ENCODE measurements at places on chromosomes 7 and 10.

DNA sequence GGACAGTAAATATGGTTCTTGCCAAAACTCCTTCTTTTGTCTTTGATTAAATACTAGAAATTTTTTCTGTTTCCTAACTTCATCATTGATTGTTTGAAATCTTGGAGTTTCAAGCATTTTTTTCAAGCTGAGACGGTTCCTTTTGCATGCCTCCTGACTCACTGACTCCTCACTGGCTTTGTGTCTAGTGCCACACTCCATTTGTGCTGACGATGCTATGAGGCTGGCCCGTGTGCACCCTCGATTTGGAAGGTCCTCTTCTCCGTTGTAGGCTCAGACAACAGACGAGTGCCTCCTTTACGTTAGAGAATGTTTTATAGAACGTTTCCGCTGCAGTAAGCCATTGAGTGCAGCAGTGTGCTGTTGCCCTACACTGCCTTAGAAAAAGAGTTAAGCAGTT is 10.8 kb upstream of the CSGALNACT2 start:
- no peaks in the 10 kb centered on the region for H3K36me3 ChIP-seq
- H3K4me3 ChIP-seq = no peak overlapping the region
- no peaks in the 10 kb centered on the region for H3K27me3 ChIP-seq
- no peak overlapping the region for H3K27ac ChIP-seq
- no peak for DNase-seq
- H3K4me1 ChIP-seq = no peaks in the 10 kb centered on the region

- no peaks in the 10 kb centered on the region for H3K27me3 ChIP-seq
- H3K4me1 ChIP-seq = no peaks in the 10 kb centered on the region
- H3K36me3 ChIP-seq = no peaks in the 10 kb centered on the region
- H3K27ac ChIP-seq = no peak overlapping the region
Observed at GRCh38 chr7:138514044-138514443, 54.0 kb downstream of the TRIM24 start.

DNA sequence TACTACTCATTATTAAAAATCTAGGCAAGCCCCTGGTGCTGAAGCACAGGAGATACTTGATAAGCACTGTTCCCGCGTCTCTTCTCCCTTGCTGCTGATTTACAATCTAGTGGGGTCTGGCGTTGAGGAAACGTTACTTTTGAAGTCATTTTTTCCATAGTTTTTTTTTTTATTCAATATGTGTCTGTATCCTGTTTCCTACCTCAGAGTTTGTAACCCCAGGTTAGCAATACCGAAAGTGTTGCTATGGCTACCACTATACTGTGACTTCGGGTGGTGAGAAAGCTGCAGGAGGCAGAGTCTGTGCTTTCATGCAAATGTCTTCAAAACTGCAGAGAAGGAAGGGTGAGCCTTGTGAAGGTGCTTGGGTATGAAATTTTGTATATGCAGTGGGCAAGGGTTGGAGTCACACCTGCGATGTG is 458.8 kb upstream of the GHITM start:
- H3K4me3 ChIP-seq = no peak overlapping the region
- H3K27ac ChIP-seq = no peak overlapping the region
- H3K36me3 ChIP-seq = no peaks in the 10 kb centered on the region
- no peak for DNase-seq

DNA sequence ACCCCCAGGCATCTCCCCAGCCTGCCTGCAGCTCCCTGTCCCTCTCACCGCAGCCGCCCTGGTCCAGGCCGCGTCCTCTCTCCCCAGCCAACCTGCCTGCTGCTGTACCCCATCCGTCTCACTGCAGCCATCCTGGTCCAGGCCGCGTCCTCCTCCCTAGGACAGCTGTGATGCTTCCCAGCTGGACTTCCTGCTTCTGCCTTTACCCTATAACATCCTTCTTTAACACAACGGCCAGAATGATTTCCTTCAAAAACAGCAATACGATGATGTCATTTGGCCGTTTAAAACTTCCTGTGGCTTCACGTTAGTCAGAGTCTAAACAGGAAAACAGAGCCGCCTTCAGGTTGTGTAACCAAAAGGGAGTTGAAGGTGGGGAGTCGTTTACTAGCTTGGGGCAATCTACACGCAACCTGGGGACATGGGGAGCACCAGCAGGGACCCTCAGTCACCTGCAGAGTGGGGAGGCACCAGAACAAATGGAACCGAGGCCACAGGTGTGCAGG is 32.2 kb upstream of the ZFAND2A start:
- H3K27ac ChIP-seq = no peak overlapping the region
- H3K4me1 ChIP-seq = no peaks in the 10 kb centered on the region
- H3K4me3 ChIP-seq = no peak overlapping the region
- DNase-seq = no peak

DNA sequence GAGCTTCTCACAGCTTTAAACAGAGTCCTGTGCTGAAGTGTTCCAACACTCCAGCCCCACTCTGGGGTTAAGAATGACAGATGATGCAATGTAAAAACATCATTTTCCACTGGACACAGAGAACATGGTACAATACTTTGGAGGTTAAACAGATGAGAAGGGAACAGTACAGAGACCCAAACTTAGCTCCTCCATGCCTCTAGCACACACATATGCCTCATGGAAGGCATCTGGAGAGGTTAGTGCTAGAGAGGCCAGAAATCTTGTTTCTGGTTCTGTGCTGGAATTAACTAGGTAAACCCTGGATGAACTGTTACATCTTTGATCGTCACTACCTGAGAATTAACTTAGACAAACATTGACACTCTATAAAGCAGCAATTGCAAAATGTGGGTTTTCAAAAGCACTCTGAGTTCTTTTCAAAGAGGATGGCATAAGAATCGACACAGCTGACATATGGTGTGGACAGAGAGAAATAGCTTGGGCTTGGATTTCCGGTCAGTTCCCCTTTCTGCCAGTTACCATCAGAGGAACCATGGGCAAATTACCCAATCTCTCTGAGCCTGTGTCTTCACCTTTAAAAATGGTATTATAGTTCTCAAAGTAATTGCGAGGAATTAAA is 81.9 kb downstream of the KCNMA1 start:
- H3K4me3 ChIP-seq = no peak overlapping the region
- peak overlapping the region; percentile 87 for H3K27ac ChIP-seq
- no peaks in the 10 kb centered on the region for H3K36me3 ChIP-seq
- no peaks in the 10 kb centered on the region for H3K27me3 ChIP-seq

GRCh38 chr10:10685566-10685965 is 332.1 kb upstream of the CELF2 start:
- H3K36me3 ChIP-seq = no peaks in the 10 kb centered on the region
- no peaks in the 10 kb centered on the region for H3K4me1 ChIP-seq
- H3K27me3 ChIP-seq = no peaks in the 10 kb centered on the region
- DNase-seq = no peak

DNA sequence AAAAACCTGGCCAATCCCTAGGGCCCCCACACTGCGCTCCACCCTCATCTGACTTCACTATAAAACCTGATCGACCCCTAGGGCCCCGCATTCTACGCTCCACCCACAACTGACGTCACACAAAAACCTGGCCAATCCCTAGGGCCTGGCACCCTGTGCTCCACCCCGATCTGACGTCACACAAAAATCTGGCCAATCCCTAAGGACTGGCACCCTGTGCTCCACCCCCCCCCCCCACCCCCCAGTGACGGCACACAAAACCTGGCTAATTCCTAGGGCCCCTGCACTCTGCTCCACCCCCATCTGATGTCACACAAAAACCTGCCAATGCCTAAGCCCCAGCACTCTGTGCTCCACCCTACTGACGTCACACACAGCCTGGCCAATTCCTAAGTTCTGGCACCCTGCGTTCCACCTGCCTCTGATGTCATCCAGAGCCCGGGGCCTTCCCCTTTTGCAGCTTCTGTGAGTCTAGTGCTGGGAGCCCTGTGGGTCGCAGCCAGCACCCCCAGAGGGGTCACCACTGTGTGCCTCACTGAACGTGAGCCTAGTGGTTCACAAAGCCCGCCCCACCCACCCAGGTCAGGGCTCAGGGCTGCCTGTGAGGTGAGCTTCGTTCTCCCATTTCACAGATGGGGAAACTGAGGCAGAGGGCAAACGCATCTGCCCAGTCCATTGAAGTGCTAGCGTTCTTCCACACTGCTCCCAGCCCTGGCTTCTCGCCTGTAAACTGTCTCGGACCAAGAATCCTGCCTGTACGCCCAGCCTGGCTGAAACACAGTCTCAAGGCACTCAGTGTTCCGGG is 40.6 kb downstream of the MICALL2 start:
- H3K4me3 ChIP-seq = no peak overlapping the region
- peaks cover 5% of the 10 kb centered on the region for H3K4me1 ChIP-seq
- no peaks in the 10 kb centered on the region for H3K36me3 ChIP-seq

DNA sequence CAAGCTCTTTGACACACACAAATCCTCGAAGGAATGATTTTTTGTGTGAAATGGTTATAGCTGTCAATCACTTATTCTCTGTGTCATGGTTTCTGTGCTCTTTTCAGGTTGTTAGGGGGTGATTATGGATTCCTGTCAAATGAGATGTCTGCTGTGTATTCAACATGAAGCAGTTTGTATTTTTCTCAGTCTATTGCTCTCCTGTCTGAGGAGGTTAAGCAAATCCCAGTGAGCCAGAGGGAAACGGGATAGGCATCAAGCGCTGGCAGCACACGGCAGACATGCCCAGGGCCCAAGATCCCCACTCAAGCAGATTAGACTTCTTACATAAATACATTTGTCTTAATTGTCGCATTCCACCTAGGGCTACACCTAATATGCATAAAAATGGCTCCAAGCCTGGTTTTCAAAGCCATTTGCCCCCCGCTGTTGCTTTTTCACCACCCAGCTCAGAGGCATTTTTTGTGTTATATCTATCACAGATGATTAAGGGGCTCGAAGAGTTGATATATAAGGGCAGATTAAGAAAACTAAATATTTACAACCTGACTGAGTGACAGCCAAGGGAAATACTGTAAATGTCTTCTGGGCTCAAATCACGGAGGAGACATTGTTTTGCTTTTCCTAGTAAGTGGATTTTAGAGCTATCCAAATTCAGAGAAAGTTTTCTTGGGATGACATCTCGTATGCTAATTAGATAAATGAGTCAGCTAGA is 192.7 kb upstream of the LRGUK start:
- H3K27me3 ChIP-seq = no peaks in the 10 kb centered on the region
- H3K27ac ChIP-seq = no peak overlapping the region
- H3K4me1 ChIP-seq = no peaks in the 10 kb centered on the region
- H3K4me3 ChIP-seq = no peak overlapping the region
- H3K36me3 ChIP-seq = peaks cover 21% of the 10 kb centered on the region
- DNase-seq = no peak

GRCh38 chr7:128115336-128115820 is 84.1 kb upstream of the LRRC4 start:
- no peaks in the 10 kb centered on the region for H3K4me1 ChIP-seq
- H3K4me3 ChIP-seq = no peak overlapping the region
- no peaks in the 10 kb centered on the region for H3K27me3 ChIP-seq
- H3K36me3 ChIP-seq = no peaks in the 10 kb centered on the region
- no peak for DNase-seq

DNA sequence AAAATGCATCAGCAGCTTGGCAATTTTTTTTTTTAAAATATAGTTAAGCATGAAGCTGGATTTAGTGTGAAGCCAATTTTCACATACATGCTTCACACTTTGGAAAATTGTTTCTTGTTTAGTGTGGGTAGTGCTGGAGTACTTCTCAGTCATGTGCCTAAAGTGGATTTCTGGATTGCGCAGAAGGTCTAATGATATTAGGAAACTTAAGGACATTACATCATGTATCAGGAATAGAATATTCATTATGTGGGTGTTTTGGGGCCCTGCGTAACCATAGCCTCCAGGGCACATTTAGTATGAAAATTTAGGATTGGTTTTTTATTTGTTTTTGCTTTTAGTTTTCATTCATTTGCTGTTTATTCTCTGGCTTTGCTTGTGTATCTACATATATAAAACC is 28.8 kb upstream of the BNIP3 start:
- no peak for DNase-seq
- no peaks in the 10 kb centered on the region for H3K36me3 ChIP-seq
- H3K4me3 ChIP-seq = no peak overlapping the region
- H3K27me3 ChIP-seq = no peaks in the 10 kb centered on the region

DNA sequence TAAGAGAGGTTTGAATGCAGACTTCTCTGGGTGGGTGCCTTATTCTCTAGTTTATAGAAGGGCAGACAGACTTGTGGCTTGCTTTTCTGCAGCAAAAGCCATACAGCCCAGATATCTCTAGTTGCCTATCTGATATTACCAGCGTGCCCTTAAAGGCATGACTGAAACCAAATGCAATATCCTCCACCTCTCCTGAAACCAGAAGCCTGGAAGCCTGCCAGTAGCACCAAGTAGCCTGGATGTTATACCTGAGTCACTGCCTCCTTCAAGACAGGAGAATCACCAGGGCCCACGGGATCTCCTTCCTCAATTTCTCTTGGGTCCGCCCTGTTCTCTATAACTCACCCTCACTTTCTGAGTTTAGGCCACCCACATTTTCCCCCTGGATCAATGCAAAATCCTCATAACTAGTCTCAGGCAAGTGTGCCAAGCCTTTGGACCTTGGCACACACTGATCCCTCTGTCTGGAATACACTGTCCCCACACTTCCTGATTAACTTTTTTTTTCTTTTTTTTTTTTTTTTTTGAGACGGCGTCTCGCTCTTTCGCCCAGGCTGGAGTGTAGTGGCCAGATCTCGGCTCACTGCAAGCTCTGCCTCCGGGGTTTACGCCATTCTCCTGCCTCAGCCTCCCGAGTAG is 638.4 kb downstream of the GALNT17 start:
- no peaks in the 10 kb centered on the region for H3K27me3 ChIP-seq
- no peaks in the 10 kb centered on the region for H3K36me3 ChIP-seq
- no peaks in the 10 kb centered on the region for H3K4me1 ChIP-seq
- no peak overlapping the region for H3K4me3 ChIP-seq
- DNase-seq = no peak
- no peak overlapping the region for H3K27ac ChIP-seq

DNA sequence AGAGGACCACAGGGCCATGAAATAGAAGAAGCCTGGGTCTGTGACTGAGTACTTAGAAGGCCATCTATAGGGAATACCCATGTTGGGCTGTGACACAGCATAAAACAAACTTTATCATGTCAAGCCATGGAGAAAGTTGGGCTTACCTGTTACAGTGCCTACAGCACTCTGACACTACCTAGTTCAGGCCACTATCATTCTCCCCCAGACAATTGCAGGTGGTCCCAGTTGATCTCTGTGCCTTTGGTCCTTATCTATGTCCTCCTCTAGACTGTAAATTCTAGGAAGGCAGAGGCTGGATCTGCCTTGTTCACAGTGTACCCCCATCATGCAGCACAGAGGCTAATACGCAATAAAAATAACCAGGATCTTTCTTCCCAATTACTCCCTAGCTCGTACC is 69.1 kb downstream of the GCC1 start:
- no peak for DNase-seq
- no peaks in the 10 kb centered on the region for H3K4me1 ChIP-seq
- H3K27me3 ChIP-seq = no peaks in the 10 kb centered on the region
- no peaks in the 10 kb centered on the region for H3K36me3 ChIP-seq
- H3K4me3 ChIP-seq = no peak overlapping the region
- no peak overlapping the region for H3K27ac ChIP-seq

DNA sequence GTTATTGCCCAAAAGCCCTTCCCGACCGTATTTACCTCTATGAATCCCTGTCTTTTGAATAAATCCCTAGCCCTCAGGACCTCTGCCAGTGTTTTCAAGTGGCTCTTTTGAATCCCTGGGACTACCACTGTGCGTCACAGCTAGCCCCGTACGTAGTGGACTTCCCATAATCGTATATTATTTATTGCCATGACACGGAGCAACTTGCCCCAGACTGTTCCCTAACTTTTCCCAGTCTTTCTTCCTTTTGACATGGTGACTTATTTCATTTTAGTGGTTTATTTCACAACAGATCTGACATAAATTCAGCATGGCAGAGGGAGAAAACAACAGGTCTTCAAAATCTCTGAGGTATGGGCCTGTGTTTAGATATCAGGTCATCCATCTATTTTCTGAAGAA is 318.6 kb upstream of the KLF6 start:
- DNase-seq = no peak
- no peak overlapping the region for H3K4me3 ChIP-seq
- H3K36me3 ChIP-seq = no peaks in the 10 kb centered on the region
